ENCODE measurements at places on chromosomes 7 and 10. TPM values are rescaled to one million over a fixed set of nuclear protein-coding genes. Genes with fewer than 3 reads are reported as not detected.

- no peaks in the 10 kb centered on the region for H3K27me3 ChIP-seq
- H3K27ac ChIP-seq, result no peak overlapping the region
- H3K36me3 ChIP-seq, result no peaks in the 10 kb centered on the region
- H3K4me1 ChIP-seq, result no peaks in the 10 kb centered on the region
- H3K4me3 ChIP-seq, result no peak overlapping the region
These were observed 69.5 kb upstream of the ZNF438 start for GRCh38 chr10:31101123-31101522.

Gene DNAJC9
- total RNA-seq, result 5.6 TPM

Gene CSGALNACT2
- total RNA-seq, result 7.0 TPM

- H3K27me3 ChIP-seq, result peaks cover 45% of the 10 kb centered on the region
- H3K27ac ChIP-seq, result peak overlapping the region; percentile 93
- no peaks in the 10 kb centered on the region for H3K36me3 ChIP-seq
- DNase-seq, result no peak
- peaks cover 43% of the 10 kb centered on the region for H3K4me1 ChIP-seq
These were observed 1.4 kb downstream of the EPHB4 start for GRCh38 chr7:100825751-100826513.

Gene TRIM73
- total RNA-seq, result 1.1 TPM

- H3K27ac ChIP-seq, result no peak overlapping the region
- DNase-seq, result no peak
- H3K4me1 ChIP-seq, result no peaks in the 10 kb centered on the region
- no peak overlapping the region for H3K4me3 ChIP-seq
- H3K36me3 ChIP-seq, result no peaks in the 10 kb centered on the region
- H3K27me3 ChIP-seq, result no peaks in the 10 kb centered on the region
These were observed 261.8 kb downstream of the GATA3 start for GRCh38 chr10:8316284-8316683.

Gene GPR26
- not detected for total RNA-seq

DNA sequence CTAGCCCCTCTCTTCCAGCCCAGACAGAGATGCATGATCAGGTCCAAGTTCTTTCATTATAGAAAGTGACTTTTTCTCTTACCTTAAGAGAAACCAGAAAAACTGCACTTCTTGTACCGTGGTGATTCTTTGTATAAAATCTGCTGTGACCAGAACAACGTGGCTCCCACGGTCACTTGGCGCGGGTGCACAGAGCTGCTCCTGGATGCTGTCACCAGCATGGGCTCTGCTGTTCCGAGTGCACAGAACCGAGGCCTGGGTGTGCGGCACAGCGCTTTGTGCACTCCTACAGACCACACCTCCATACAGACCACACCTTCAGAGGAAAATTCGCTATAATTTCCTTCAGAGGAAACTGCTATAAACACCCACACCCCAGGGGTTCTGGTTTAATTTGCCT, 26.0 kb downstream of the VIPR2 start:
- no peaks in the 10 kb centered on the region for H3K27me3 ChIP-seq
- H3K4me3 ChIP-seq, result no peak overlapping the region
- no peaks in the 10 kb centered on the region for H3K36me3 ChIP-seq

All from heart right ventricle (tissue), 16 donors.